ENCODE measurements at places on chromosomes 1 and 21.

DNA sequence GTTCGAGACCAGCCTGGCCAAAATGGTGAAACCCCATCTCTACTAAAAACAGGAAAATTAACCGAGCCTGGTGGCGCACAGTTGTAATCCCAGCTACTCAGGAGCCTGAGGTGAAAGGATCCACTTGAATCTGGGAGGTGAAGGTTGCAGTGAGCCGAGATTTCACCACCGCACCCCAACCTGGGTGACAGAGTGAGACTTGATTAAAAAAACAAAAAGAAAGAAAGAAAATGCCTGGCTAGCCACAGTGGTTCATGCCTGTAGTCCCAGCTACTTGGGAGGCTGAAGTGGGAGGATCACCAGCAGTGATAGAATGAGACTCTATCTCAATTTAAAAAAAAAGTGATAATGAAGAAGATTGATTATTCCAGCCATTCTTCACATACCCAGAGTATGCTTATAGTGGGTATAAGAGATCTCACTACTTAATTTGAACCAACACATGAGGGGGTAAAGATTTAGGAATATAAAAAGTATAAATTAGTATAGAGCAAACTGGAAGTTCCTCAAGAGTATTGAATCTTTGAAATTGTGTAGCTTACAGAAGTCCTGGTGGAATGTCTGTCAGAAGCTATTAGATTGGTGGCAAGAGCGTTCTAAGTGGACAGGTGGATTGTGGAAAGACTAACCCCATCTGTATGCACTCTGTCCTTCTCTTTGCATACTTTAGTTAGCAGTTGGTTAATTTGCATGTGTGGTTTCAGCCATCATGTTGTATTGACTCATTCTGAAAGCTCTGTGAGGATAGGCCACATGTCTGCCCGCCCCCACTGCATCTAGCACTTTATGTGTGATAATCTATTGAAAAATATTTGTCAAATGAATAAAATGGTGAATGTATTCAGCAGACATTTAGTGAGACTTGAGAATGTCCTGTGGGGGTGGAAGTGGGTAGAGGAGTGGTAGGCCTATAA lies 25.0 kb downstream of the RLF start:
- DNase-seq, result no peak

- DNase-seq, result peak; percentile 8
These were observed 43.6 kb upstream of the PDE9A start for GRCh38 chr21:42609811-42610210.

DNA sequence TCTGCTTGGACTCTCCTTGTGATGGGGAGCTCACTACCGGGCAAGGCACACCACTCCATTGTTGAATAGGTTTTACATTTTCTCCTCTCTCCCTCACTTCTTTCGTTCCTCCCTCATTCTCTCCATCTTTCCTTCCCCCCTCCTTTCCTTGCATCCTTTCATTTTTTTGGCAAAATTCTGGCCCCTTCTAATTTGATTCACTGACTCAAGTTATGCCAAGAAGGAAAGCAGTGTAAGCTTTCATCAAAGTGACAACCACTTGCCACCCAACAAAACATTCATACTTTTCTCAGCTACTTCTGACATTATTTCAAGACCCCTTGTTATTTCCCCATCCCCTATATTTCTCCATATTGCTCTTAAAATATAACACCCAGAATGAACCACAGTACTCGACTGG lies 68.4 kb downstream of the CACNA1E start:
- no peak for DNase-seq

DNA sequence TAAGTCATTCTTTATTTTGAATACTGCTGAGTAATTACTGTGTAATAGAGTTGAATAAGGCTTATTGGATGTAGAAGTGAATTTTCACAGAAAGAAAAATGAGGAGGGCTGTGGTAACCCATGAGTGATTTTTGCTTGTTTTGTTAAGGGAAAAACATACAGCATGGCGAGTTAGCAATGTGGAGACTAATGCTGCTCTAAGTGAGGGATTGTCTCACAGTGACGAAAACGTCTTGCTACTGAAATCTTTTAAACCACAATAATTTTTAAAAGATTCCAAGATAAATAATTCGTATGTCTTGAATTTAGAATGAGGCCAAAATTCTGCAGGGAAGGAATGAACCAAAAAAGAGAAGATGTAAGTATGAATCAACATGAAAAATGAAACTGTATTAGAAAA lies 16.2 kb upstream of the PLA2G4A start:
- DNase-seq, result no peak

DNA sequence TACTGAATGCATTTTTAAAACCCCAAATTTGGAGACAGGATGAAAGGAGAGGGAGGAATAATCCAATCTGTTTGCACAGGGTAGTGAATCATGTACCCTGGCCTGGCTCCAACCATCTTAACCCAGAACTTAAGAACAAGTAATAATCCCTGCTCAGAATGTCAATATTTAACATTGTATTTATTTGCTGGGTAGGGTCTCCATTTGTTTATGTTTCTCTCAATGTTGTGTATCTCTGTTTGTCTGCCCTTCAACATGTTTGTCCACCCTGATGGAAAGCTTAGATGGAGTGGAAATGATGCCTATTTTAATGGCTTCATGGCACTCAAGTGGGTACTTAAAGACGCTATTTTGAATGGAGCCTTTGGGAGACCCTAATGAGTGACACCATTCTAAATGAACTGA lies 54.4 kb upstream of the CDC42BPA start:
- no peak for DNase-seq

DNA sequence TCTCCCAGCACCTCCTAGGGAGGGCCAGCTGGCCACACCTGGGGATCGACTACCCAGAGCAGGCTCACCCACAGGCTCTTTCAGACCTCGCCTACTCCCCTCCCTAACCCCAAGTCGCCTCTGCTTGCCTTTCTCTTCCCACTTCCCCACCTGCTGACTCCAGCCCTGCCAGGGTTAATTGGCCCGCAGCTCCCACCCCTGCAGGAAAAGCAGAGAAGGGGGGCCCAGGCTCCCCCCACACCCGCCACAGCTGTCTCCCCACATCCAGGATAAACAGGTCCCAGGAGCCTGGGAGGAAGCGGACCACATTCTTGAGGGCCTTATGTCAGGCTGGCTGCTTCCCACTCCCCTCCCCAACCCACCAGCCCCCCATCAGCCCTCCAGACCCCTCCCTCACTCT lies 45.0 kb downstream of the TAS1R2 start:
- DNase-seq, result no peak

DNA sequence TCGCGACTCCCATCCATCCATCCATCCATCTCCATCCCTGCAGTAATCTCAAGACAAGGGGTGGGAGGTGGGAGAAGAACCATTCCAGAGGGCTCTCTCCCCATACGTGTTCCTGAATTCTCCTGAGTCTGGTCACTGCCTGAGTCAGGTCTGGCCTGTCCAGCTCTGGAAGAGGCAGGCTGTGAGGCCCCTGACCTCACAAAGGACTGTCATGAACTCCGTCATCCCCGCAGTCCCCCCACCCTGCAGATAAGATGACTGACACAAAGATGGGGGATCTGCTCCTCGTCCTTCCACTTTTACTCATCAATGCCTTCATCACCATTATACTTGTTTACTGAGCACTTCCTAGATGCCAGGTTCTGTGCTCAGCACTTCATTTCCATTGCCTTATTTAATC lies 1.6 kb upstream of the MAP7D1 start:
- no peak for DNase-seq

DNA sequence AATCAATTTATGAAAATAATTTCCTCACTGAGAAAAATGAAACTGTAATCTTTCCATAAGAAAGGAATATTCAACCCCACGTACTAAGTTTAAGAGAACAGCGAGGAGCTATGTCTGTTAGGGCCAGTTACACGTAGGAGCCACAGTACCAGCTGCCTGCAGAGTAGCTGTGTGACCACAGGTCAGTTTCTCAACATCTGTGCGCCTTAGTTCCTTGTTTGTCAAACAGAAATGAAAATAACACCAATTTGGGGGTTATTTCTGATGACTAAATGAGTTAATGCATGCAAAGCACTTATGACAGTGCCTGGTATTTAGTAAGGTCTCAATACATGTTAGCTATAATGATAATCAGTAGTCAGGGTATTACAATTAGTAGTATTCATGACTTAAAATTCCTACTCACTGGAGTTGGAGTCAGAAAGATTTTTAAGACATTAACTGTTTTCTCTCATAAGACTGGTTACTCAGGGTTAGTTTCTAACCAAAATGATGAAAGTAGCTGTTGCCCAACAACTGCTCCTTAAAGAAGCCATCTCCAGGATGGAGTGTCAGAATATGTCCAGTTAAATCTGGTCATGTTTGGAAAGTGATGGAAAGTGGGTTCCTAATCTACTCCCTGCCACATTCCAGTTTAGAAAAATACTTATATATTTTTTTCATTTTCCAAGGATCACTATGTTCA lies 85.8 kb upstream of the ZNF648 start:
- no peak for DNase-seq

DNA sequence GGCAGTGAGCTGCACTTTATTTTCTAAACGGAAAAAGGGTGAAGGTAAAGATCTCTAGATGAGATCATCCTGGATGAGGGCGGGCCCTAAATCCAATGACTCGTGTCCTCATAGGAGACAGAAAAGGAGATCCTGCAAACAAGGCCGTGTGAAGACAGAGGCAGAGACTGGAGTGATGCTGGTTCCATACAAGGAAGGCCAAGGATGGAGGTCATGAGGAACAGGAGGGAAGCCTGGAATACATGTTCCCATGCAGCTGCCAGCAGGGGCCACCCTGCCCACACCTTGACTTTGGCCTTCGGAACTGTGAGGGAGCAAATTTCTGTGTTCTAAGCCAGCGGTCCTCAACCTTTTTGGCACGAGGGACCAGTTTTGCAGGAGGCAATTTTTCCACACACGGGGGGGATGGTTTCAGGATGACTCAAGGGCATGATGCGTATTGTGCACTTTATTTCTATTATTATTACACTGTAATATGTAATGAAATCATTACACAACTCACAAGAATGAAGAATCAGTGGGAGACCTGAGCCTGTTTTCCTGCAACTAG lies 94.3 kb downstream of the PSMG1 start:
- peak; percentile 20 for DNase-seq

- DNase-seq, result no peak
These were observed at the start of gene GBP7 for GRCh38 chr1:89175601-89176256. GBP7 (minus strand) TSS chr1:89176003; CDS start chr1:89171935, 4,068 bp downstream.

- no peak for DNase-seq
These were observed 323.3 kb upstream of the LYPLAL1 start for GRCh38 chr1:218850367-218850766.

DNA sequence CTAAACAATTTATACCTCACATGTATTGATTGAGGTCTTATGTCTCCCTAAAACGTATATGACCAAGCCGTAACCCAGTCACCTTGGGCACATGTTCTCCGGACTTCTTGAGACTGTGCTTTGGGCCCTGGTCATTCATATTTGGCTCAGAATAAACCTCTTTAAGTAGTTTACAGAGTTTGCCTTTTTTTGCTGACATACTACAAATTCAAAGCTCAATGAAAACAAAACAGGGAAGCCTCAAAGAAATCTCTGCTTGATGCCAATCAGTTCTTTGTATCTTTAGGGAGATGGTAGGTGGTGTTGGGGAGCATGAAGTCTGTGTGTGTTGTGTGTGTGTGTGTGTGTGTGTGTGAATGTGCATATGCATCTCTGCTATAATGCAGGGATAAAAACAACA lies 247.0 kb downstream of the KCNJ6 start:
- DNase-seq, result no peak

GRCh38 chr1:245440922-245441321 lies 286.1 kb downstream of the KIF26B start:
- DNase-seq, result no peak

GRCh38 chr1:174023440-174023839 lies 1.3 kb upstream of the RC3H1 start:
- peak; percentile 78 for DNase-seq

DNA sequence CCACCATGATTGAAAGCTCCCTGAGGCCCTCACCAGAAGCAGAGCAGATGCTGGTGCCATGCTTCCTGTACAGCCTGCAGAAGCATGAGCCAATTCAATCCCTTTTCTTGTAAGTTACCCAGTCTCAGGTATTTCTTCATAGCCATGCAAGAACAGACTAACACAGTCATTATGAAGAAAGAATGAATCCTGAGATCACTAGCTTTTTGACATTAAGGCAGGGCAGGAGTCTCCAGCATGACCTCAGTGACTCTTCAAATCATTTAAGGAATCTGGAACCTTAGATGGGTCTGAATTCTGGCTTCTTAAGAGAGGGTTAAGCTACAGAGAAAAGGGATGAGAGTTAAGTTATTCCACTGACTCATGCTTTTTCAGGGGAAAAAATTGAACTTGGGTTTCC lies 79.0 kb downstream of the PTPN14 start:
- no peak for DNase-seq

- peak; percentile 53 for DNase-seq
These were observed 6.2 kb upstream of the KCNK2 start for GRCh38 chr1:215076322-215076721.

DNA sequence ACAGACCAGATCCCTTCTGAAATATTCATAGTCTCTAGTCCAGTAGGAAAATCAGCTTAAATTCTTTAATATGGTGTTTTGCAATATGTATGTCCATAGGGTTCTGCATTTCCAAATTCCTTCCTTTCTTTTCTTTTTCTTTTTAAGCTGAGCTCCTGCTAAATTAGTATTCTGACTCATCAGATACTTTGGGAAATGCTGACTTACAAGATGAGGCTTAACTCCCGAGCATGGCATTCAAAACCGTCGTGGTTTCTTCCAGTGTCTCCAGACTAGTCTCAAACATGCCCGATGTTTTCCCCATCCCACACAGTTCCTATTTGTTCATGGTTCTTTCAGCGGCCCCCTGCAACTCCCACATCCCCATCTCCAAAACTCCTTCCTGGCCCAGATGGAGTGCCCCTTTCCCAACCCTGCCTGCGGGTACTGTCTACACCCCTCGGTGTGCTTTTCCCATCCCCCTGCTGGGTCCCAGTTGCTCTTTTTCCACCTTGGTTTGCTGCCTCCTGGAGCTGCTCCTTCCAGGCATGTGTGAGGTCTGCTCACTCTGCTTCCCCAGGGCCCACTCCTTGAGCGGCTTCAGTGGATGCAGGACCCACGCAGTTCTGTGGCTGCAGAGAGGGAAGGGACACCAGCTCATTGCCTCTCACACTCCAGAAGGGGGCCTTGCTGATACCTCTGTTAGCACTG lies 19.5 kb upstream of the ETV3 start:
- no peak for DNase-seq

DNA sequence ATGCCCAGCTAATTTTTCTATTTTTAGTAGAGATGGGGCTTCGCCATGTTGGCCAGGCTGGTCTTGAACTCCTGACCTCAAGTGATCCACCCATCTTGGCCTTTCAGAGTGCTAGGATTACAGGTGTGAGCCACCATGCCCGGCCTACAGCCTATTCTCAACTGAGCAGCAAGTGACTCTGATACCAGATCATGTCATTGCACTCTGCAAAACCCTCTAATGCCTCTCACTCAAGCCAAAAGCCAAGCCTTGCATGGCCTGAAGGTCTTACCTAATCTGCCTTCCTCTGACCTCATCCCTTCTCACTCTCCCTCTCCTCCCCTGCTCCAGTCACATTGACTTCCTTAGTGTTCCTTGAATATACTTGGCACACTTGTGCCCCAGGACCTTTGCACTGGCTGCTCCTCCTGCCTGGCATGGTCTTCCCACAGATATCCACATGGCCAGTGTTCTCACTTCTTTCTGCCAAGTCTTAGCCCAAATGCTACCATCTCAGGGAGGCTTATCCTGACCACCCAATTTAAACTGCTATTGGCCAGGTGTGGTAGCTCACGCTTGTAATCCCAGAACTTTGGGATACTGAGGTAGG lies 8.2 kb upstream of the ASAP3 start:
- DNase-seq, result no peak

- no peak for DNase-seq
These were observed 14.3 kb upstream of the NMNAT2 start for GRCh38 chr1:183432548-183432875.

Measured in WERI-Rb-1 (cell line).